CD4-positive, CD25-positive, alpha-beta regulatory T cell (primary cell): ENCODE measurements at places on chromosomes 16 and 17. TPM values are rescaled to one million over a fixed set of nuclear protein-coding genes. Genes with fewer than 3 reads are reported as not detected.

KRTAP9-4 gene
- not detected for polyA plus RNA-seq

SLFN14 gene
- not detected for polyA plus RNA-seq

RAPGEFL1 gene
- not detected for polyA plus RNA-seq

SMIM22 gene
- polyA plus RNA-seq = not detected

RAD51D gene
- polyA plus RNA-seq = 7.0 TPM

CTRB2 gene
- polyA plus RNA-seq = not detected

FNDC8 gene
- not detected for polyA plus RNA-seq

FTSJ3 gene
- 25.0 TPM for polyA plus RNA-seq

PDE6G gene
- 0.94 TPM for polyA plus RNA-seq

GRCh38 chr17:65099941-65100315 is 37.2 kb upstream of the RGS9 start:
- DNase-seq = no peak

DNA sequence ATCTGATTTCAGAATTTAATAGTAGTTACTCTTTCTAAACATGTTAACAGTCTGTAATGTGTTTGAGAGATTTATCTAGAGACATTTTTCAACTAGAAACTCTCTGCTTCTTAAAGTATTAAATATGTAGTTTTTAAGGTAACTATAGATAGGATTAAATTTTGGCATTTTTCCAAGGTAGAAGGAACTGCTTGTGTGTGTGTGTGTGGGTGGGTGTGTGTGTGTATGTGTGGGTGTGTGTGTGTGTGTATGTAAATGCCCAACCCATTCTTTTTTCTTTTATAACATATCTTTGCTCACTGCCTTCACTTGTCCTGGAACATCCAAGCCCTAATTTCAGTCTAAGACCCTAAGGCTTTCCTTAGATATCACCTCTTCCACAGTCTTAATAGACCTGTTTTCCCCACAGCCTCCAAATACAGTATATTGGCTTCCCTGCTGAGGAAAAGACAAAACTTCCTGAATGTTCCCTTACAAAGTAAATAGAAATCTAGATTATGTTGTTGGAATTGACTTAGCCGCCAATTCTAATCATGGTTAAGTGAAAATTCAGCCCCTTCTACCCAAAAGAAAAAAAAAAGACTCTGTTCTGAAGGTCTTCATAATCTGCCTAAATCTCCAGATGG is 33.5 kb downstream of the NUP93 start:
- no peak for DNase-seq

DNA sequence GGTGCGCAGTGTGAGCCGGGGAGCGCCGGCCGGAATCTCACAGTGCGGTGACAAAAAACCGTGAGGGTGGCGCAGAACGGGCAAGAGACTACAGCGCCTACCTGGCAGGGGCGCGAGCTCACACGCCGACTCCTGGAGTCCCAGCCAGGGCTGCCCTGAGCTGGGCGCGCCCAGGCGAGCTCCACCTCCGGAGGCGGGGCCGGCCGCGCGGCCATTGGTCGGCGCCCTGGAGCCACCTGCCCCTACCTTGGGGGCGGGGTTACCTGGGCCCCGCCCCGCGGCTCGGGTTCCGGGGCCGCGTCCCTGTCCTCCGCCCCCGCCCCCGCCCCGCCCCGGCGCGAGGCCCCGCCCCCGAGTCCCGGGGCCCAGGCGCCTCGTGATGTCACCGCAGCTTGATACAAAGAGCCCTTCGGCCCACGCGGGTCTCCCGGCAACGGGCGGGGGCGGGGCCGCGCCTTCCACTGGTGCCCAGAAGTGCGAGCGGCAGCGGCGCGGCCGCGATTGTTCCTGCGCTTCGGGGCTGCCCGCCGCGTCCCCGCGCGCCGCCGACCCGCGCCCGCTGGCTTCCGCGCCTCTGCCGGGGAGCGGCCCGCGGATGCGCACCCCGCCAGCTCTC is 96.3 kb downstream of the RAB11FIP4 start:
- DNase-seq = peak; percentile 94

- no peak for DNase-seq
Observed at GRCh38 chr17:1617620-1618174, 10.9 kb downstream of the SLC43A2 start.

GRCh38 chr17:77439189-77440018 is 298.6 kb downstream of the SEC14L1 start:
- DNase-seq = no peak

DNA sequence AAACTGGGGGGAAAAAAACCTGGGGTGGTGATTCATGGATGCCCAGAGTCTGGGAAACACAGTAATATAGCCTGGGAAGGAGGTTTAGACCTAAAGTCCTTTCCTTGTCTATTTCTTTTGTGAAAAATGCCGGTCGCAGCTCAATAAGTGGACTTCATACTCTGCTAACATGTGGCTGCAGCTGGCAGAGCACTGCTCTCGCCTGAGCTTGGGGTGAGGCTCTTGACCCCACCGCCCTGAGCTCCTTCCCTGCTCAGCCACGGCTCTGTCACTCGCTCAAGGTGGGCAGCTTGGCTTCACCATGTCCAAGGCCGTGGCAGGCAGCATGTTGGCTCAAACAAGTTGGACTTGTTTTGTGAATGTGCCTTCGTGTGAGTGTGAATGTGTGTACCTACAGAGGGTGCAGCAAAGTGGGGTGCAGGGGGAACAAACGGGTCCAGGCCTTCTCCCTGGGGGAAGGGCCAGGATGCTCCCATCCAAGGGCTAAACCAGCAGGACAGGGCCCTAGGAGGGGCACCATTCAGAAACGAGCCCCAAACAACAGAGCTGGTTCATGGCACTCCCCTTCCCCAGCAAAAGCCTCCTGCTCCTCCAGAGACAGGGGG is 4.9 kb downstream of the FA2H start:
- no peak for DNase-seq

- no peak for DNase-seq
Observed at GRCh38 chr17:10888858-10889257, 51.0 kb upstream of the PIRT start.

- DNase-seq = no peak
Observed at GRCh38 chr16:56728980-56729734, 772 bp upstream of the NUP93 start.

GRCh38 chr17:42361781-42362186 is 26.5 kb downstream of the STAT3 start:
- no peak for DNase-seq

GRCh38 chr17:46122486-46122871 is 70.8 kb downstream of the KANSL1 start:
- no peak for DNase-seq

DNA sequence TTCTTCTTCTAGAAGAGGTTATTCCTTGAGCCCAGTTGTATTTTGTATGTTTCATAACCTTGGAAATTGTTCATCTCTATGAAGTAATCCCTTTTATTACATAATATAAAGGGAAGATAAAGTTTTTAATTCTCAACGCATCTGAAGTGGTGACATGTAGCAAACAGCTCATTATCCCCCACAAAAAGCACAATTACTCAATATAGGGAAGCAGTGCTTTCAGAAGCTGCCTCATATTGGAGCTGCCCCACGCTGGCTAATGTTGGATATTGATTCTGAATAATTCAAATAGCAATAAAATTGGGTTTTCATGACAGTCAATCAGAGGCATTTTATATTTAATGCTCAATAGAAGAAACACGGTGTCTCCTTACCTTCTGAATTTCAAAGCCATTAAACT is 604.3 kb upstream of the RBFOX1 start:
- no peak for DNase-seq

- DNase-seq = no peak
Observed at GRCh38 chr17:11081342-11081741, 159.7 kb upstream of the SHISA6 start.

GRCh38 chr16:7524419-7524818 is 191.8 kb downstream of the RBFOX1 start:
- no peak for DNase-seq

GRCh38 chr16:2328428-2328827 is 12.1 kb downstream of the ABCA3 start:
- DNase-seq = no peak

- no peak for DNase-seq
Observed at GRCh38 chr17:81400154-81400977, 5.1 kb downstream of the BAHCC1 start.

DNA sequence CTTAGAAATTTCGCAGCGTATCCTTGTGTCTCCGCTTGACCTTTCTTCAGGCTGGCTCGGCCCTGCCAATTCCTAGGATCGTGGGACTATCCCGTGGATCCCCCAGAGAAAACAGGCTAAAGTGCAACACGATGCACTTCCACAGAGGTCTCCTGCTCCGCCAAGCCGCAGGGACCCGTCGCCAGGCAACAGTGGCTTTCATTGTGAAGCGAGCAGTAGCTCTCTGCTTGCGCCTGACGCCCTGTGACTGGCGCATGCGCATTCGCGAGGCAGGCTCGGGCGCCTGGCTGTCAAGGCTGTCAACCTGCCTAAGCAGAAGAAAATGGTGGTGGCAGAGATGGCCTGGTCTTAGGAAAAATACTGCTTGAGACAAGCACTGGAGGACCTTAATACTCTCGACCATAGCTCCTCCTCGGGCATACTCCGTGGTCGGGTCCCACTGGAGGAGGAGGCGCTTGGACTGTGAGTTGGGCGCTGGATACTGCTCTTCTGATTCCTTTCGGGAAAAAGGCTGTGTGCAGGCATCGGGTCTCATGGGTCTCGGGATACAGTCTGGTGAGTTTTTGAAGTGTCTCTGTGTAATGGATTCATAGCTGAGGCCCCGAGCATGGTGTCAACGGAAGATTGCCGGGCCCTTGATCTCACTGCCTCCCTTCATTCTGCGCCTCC is 2336.1 kb downstream of the TP53TG3F start:
- no peak for DNase-seq

- no peak for DNase-seq
Observed at GRCh38 chr16:30786936-30787612, at the start of gene ZNF629. TSS of gene ZNF629 (minus strand) at chr16:30787205. CDS start at chr16:30784482, 2,723 bp downstream.

DNA sequence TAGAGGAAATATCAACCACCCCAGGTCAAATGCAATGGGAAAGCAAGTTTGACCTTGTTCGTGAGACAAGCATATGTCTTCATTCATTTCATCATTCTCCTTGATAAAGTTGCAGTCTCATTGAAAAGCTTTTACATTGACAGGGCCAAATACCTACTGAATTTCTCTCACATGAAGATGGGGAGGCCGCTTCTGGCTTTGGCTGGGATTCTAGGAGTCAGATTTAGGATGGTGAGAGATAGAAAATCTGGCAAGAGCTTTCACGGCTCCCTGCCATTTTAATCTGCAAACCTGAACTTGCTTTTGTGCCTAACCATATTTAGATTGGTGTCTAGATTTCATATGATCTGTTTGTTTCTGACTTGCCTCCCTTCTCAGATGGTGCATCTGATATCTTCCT is 88.0 kb downstream of the TMEM100 start:
- no peak for DNase-seq

GRCh38 chr16:59522826-59523225 is 788.7 kb upstream of the GOT2 start:
- no peak for DNase-seq

GRCh38 chr17:63285551-63285950 is 160.6 kb downstream of the CYB561 start:
- no peak for DNase-seq

DNA sequence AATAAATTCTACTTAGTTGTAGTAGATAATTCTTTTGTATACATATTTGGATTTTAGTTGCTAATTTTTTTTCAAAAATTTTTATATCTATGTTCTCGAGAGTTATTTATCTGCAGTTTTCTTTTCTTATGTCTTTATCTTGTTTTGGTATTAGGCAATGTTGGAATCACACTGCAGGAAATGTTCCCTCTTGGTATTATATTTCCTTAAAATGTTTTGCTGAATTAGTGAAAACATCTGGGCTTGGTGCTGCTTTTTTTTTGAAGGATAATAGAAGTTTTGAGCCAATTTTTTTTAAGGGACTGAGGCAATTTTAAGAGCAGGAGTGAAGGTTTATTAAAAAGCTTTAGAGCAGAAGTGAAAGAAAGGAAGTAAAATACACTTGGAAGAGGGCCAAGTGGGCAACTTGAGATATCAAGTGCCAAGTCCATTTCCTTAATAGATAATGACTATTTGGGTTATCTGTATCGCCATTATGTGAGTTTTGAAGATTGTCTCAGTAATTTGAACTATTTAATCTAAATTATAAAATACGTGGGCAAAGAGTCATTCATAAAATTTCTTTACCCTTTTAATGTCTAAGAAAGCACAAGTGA is 1390.1 kb upstream of the CDH8 start:
- DNase-seq = no peak

DNA sequence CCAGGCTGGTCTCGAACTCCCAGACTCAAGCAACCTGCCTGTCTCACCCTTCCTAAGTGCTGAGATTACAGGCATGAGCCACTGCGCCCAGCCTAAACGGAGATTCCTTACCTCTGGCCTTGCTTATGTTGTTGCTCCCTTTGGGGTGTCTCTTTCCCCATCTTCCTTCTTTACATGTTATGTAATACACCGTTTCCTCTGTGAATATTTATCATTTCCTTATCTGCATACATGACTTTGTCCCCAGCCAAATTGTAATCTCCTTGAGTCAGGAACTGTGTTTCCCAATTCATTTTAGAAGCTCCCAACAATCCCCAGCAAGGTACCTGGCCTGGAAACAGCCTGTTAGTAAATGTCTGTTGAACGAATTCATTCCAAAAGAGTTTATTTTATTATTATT is 15.7 kb downstream of the COPZ2 start:
- no peak for DNase-seq

DNA sequence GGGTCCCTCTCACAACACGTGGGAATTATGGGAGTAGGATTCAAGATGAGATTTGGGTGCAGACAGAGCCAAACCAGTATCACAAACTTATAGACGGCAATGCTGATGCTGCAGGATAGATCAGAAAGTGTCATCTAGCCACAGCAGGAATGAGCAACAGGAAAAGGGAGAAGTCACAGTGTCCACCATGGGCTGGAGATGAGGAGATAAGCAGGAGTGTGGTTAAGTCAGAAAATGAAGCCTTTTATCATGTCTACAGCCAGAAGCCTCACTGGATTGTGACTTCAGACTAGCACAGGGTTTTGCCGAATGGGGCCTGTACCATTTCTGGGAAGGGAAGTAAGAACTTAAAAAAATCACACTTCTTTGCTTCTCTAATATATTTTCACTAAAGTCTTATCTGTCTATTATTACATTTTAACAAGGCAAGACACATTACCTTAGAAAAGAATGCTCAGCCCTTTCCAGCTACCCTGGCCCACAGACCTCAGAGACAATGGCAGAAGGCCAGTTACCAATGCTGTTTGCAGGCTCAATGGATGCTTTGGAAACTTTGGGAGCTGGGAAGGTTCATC is 490.2 kb upstream of the SALL1 start:
- DNase-seq = no peak

- DNase-seq = peak; percentile 96
Observed at GRCh38 chr16:27367461-27368357, 34.3 kb upstream of the IL21R start.

GRCh38 chr17:1560101-1560857 is 2.3 kb downstream of the PITPNA start:
- DNase-seq = no peak
